ENCODE measurements at places on chromosomes 2 and 18.
A peak's percentile ranks its signal among the peaks of the same experiment; 100 is the strongest.

DNA sequence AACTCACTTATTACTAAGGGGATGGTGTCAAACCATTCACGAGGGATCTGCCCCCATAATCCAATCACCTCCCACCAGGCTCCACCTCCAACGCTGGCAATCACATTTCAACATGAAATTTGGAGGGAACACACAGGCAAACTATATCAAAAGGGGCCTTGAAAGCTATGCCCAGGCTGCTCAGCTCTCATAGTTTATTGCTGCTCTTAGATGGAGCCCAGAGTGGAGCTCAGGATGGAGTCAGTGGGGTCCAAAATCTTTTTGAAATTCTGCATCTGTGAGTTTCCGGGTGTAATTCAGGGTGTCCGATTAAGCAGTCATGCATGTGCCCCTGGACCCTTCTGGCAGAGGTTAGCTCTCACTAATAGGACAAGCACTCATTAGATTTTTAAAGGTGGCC, 24.3 kb downstream of the RHOB start:
- no peak for DNase-seq

DNA sequence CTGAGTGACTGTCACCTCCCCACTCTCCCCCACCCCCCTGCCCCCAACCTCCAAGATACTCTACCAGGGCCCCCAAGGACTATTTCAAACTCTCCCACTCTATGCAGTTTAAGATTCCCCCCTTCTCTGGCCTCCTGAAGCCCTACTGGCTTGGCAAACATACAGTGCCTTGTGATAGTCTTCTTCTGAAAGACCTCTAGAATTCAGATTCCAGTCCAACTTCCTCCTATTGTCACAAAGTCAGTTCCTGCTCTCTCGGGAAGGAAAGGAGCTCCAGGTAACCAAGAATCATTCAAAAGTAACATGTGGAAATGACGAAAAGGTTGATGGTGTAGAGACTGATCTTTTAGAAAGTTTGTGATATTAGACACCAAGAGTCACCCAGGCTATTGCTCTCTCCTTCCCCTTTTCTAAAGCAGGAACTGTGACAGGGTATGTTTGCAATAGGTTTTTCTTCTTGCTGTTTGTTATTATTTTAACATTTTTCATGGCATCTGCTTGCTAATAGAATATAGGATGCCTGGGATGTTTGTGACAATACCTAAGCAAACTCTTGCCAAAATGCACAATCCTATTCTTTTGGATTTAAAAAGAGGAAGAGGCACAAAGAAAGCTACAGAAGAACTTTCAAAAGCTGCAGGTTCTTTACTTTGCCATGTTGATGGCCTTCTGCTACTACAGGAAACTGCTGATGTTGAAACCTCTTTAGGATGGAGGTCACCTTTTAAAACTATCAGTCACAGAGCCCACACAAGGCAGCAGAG, 93.5 kb upstream of the MGAT4A start:
- no peak for DNase-seq

- no peak for DNase-seq
These were observed 897.1 kb upstream of the FSHR start for GRCh38 chr2:50051374-50051773.

- no peak for DNase-seq
These were observed 413.0 kb upstream of the MEX3C start for GRCh38 chr18:51610481-51610880.

- peak; percentile 66 for DNase-seq
These were observed 95.5 kb downstream of the ATP9B start for GRCh38 chr18:79164706-79165105.

- DNase-seq, result no peak
These were observed 164.0 kb downstream of the HDAC4 start for GRCh38 chr2:239236808-239237205.

DNA sequence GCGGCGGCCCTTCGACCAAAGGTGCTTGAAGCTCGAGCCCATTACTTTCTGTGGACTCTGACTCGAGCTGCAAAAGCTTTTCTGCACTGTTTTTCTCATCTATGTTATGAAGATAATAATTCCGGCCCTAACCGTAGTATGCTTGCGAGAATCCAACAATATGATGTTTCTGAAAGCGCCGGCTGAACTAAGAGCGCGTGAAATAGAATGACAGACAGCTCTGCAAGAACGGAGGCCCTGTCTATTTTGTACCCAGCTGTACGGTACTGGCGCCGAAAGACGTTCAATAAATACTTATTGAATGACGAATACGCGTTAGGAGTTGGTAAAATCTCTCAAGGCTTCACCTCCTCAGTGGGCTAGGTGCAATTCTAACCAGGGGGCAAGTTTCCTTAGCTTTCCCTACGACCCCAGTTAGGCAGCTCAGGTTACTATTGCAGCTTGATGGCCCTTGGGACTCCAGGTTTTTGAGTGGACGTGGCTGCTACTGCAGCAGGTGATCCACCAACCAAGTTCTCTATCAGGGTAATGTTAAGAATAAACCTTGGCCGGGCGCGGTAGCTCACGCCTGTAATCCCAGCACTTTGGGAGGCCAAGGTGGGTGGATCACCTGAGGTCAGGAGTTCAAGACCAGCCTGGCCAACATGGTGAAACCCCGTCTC, 570 bp downstream of the SCRN3 start:
- DNase-seq, result no peak

- no peak for DNase-seq
These were observed 108.8 kb upstream of the MAPRE2 start for GRCh38 chr18:34932363-34932762.

DNA sequence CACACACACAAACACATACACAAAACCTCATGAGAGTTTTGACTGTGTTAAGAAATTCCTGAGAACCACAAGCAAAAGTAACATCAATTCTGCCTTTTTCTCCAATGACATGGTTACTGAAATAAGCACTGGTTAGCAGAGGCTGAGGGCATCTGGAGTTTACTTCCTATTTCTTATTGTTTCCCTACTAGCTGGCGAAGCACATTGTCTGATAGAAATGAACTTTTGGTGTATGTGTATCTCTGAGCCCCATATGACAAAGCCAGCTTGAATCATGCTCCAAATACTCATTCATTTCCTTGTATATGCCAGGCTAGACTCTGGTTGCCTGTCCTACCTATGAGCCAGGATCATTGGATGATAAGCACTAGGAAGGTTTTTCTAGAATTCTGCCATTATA, 203.1 kb downstream of the NCKAP5 start:
- DNase-seq, result no peak

DNA sequence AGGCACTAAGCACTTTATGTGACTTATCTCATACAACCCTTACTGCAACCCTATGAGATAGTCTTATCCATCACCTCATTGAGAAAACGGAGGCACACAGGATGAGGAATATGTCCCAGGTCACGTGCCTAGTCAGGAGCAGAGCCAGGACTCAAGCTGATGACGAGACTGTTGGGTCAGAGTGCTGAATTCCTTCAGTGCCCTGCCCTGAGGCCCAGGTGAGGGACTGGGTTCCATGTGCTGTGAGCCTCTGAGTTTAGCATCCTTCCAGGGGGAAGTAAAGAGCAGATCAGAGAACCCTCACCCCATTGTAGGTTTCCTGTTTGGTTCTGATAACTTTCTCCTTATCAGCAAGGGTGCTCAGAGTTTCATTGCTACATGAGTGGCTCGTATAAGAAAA, 11.7 kb upstream of the EDAR start:
- no peak for DNase-seq

- DNase-seq, result peak; percentile 5
These were observed 465.6 kb upstream of the TRIB2 start for GRCh38 chr2:12251121-12251520.

- peak; percentile 67 for DNase-seq
These were observed 412 bp downstream of the OSBPL1A start for GRCh38 chr18:24397131-24397693.

GRCh38 chr2:151777935-151778334, 43.7 kb upstream of the NEB start:
- DNase-seq, result no peak

DNA sequence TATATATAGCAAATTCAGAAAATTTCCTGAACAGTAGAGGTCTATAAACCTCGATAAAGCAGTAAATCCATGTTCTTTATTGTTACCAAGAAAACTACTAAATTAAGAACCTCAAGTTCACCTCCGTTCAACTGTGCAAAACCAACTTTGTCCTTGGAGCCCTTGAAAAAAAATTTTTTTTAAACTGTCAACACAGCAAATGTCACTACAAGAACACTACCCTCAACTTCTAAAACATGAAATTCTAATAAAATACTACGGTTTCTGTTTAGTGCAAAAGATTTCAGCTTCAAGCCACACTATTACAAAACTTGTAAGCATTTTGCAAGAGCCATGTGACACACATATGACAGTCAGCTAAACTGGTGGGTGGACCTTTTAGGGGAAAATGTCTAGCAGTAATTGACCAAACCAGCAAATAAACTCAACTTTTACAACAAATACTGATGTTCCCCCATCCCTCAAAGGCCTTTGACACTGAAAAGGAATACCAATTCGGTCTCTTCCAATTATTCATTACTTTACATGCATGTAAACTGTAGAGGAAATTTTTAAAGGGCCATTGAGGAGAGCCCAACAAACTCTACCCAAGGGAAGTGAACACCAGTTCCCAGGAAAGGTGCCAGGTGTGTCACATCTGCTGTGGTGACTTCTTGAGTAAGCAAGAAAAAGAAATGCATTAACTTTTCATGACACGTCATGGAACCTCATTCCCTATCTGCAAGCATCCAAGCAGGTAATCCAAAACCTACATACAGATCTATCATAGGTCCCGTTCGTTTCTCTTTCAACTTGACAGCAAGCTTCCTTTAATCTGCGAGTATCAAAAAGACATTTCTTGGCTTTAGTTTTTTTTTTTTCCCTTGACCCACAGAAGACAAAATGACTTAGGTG, 1.4 kb downstream of the RAB1A start:
- DNase-seq, result peak; percentile 25

- peak; percentile 49 for DNase-seq
These were observed 141.8 kb downstream of the ACKR3 start for GRCh38 chr2:236711440-236711839.

- DNase-seq, result no peak
These were observed at the start of gene SLC8A1 for GRCh38 chr2:40451918-40452605. Gene SLC8A1, minus strand, starts transcription at chr2:40452090.

DNA sequence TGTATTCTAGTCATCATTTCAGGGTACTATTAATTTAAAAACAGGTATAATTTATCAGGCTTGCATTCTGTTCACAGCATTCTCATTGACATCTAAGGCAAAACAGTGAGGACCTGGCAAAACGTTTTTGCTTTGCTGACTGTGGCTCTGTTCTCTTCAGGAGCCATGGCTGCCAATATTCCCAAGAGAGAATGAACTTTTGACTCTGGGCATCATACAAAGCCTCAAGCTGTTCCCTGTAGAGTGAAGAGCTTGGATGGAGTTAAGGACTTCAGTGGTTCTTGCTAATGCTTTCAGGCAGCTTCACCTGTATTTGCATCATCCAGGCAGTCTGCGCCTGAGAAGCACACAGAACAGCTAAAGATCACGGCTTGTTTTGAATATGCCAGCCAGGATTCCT, 65.9 kb upstream of the CAVIN2 start:
- DNase-seq, result no peak

GRCh38 chr2:108623616-108624015, 89.3 kb downstream of the LIMS1 start:
- DNase-seq, result no peak

GRCh38 chr18:58098706-58099105, 54.7 kb downstream of the NEDD4L start:
- DNase-seq, result no peak

- no peak for DNase-seq
These were observed 498.4 kb downstream of the XIRP2 start for GRCh38 chr2:167386694-167387093.

DNA sequence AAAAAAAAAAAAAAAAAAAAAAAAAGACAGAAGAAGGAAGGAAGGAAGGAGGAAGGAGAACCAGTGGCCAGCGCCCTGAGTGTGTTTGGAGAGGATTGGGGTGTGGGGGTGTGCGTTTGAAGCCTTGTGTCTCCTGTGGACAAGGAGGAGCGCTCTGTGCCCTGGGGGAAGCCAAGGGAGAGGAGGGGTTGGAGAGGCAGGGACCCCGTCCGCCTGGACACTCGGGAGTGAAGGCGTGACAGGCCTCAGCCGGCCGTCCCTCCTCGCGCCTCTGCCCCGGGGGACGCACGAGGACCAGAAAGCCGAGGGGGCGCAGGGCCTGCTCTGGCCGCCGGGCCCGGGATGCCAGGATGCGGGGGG, 44.9 kb downstream of the SERTAD2 start:
- no peak for DNase-seq

DNA sequence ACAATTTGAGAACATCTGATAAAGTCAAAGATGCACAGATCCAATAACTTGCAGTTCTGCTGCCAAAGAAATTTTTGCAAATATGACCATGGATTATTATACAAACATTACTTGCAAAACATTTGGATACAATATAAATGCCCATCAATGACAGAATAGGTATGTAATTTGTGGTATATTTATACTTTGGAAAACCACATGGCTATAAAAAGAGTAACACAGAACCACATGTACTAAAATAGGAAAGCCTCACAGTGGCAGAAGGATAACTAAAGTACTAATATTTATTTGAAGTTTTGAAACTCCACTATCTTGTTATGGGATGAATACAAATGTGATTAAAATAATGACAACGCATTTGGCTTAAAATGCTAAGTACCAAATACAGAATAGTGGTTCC, 51.8 kb upstream of the DNAJC10 start:
- no peak for DNase-seq

DNA sequence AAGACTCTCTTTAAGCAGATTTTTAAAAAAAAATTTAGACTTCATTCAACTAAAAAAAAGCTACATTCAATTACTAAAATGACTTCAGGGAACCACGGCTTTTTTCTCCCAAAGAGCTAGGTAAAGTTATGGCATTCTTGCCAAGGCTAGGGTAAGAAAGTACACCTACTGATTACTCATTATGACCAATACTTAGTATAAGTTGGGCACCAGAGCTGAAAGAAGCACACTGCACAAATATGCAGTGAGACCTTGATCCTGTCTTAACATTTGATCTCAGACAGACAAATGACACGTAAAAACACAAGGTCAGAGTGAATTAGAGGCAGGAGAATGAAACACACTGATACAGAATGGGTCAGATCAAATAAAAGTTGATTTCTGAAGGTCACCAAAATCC, 88.7 kb downstream of the THADA start:
- no peak for DNase-seq

DNA sequence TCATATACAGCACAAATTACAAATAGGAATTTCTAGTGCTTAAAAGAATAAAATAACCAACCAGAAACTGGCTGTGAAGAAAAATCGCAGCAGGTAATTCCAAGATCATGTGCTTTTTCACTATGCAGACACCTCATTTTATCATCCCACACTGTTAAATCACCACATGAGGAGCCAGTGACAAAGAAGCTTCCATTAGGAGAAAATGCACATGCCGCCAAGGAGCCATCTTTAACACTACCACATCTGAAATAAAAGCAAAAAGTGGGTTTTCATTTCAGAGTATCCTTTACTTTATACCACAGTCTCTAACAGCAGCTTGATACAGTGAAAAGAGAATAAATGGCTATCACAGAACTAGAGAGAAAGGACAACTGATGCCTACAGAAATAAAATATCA, 6.8 kb downstream of the WDSUB1 start:
- DNase-seq, result no peak

- peak; percentile 1 for DNase-seq
These were observed 249.4 kb downstream of the EXOC6B start for GRCh38 chr2:72576459-72576858.

GRCh38 chr2:216774180-216774579, 78.8 kb upstream of the IGFBP5 start:
- peak; percentile 21 for DNase-seq
